ENCODE measurements at places on chromosomes 4 and X.

- DNase-seq = no peak
Observed at GRCh38 chrX:22135171-22135711, 103.1 kb downstream of the PHEX start.

GRCh38 chr4:26235500-26235899, 85.3 kb upstream of the RBPJ start:
- no peak for DNase-seq

DNA sequence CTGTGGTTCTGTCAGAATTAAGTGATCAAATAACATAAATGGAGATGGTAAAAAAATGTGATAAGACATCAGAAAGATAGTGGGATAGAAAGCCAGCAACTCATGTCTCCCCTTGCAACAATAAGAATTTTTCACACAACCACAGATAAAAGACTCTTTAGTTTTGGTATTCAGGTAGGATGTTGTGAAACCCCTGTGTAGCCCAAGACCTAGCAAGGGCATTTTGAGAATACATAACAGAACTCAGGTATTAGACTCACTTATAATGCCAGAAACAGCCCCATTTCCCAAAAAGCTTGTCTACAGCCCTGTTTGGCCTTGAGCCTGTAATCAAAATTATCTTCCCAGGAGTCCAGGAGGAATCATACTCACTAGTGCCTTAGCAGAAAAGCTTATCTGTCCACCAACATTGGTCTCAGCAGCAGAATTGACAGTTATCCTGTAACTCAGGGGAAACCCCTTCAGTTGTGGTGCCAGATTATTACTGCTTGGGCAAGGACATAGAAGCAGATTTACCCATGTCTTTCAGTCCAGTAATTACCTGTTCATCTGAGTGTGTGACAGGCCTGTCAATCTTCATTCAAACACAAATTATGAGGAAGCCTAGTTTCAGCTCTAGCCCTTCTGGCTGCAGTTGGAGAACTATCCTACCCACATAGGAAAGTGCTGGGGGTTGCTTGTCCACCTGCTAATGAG, 41.0 kb upstream of the UGT2B17 start:
- no peak for DNase-seq

GRCh38 chrX:16828124-16828908, 41.8 kb downstream of the RBBP7 start:
- DNase-seq = no peak

- no peak for DNase-seq
Observed at GRCh38 chrX:35444671-35445355, 353.3 kb upstream of the MAGEB16 start.

DNA sequence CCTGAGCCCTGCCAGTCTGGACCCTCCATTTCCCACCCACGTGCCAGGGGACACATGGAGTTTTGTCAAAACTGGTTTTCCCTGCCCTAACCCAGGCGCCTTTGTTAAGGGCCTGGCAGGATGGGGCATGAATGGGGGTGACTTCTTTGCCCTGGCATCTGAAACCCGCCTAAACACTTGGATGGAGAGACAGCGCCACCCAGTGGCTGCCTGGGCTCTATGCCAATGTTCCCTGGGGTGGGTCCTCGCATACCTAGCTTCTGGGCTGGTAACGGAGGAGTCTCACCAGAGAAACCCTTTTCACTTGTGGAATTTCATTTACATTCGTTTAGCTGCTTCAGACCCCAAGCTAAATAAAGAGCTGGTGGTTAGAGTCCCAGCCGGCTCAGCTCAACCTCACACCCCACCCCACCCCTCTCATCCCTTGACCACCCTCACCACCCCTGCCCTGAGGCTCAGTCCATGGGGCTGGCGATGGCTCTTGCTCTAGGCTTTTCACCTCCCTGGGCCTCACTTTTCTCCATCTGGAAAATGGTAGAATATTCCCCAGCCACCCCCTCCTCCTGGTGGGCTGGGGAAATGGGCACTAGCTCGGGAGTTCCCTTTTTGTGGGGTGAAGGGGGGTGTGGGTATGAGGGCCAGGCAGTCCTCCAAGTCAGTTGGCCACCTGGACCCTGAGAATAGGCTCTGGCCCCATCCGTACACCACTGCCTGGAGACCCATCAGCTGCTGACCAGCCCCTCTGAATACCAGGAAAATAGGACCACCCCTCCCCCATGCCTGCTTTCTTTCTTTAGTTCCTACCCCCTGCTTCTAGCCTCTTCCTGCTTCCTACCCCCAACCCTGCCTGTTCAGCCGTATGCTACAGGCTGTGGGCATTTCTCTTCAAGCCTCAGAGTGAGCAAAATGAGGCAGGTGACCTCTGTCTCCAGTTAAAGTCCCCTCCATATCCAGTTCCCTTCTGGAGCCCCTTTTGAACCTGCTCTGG, 57.1 kb upstream of the PJA1 start:
- peak; percentile 65 for DNase-seq

GRCh38 chrX:125757794-125758564, 408.1 kb downstream of the DCAF12L2 start:
- DNase-seq = no peak

DNA sequence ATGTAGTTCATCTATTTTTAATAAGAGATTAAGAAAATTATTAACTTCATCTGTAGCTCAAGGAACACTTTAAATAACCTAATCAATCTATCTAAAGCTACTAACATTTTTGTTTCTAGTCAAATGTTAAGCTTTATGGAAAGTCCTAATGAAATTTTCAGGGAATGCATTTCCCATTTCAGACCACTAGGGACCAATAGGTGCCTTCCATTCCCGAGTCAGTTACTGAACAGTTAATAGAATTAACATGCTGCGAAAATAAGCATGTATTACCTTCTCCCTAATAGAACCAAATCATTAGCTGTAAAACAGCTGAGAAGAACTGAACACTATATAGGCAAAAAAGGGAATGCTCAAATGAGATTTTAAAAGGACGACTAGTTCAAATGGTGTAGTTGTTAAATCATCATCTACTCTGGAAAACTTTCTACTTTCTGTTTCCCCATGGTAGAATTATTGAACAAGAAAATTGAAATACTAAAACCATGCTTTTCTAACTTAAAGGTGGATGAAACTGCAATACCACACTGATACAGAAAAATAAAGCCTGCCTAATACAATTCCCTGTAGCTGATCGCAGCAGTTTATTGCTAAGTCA, 22.5 kb downstream of the STX18 start:
- DNase-seq = no peak

GRCh38 chr4:25378437-25378743, 1.3 kb downstream of the ANAPC4 start:
- DNase-seq = no peak

DNA sequence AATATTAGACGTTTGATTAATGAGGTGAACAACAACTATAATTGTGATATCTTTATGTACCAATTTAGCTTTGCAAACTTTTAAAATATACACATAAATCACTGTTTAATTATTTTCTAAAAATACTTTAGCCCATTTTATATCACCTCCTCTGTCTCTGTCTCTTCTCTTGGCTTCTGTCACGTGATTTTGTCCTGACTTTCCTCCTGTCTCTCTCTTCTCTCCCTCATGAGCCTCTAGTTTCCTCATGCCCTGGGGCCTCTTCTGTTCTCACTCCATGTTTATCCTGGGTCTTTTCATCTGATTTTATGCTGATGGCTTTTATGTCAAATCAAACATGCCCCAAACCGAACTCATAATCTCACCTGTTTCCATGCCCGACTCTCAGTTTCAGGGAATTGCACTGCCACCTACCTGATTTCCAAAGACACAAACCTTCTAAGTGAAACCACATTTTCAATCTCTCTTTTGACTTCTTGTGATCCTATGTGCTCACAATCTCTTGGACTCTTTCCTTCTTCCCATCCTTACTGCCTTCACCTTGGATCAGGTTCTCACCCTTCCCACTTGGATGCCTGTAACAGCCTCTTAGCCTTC, 303.0 kb upstream of the GALNT7 start:
- DNase-seq = no peak

DNA sequence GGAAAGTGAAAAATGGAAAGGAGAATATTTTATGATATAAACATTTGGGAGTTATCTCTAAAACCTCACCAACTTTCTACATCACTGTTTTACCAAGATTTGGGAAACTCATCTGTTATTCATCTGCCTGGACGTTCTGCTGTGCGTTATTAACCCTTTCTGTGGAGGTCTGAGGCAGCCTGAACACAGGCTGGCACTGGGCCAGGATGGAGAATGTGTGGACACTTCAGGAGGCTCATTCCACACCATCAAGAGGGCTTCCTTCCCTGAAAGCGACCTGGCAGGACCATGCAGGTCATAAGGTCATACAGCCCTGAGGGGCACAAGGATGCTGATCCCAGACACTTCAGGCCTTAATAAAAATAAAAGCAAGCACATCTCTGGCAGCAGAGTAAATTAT, 31.2 kb upstream of the TMEM184C start:
- DNase-seq = no peak

- DNase-seq = no peak
Observed at GRCh38 chr4:184534511-184535391, 60.4 kb upstream of the IRF2 start.

- no peak for DNase-seq
Observed at GRCh38 chr4:56990109-56990905, 11.6 kb downstream of the POLR2B start.

- DNase-seq = no peak
Observed at GRCh38 chr4:86957215-86957614, 22.4 kb downstream of the AFF1 start.

GRCh38 chrX:103347682-103348397, 8.5 kb upstream of the TCEAL9 start:
- DNase-seq = no peak

DNA sequence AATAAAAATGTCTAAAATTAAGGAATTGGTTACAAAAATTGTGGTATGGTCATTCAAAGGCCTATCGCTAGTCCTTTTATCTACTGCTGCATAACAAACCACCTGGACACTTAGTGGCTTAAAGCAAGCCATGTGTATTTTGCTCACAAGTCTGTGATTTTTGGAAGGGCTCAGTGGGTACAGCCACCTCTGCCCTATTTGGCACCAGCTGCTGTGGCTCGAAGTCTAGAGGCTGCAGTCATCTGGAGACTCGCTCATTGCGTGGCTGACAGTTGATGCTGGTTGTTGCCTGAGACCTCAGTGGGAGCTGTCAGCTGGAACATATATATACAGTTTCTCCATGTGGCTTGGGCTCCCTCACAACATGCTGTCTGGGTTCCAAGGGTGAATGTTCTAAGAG, 60.8 kb upstream of the MID1 start:
- no peak for DNase-seq

GRCh38 chr4:143118663-143119062, 66.1 kb upstream of the USP38 start:
- DNase-seq = no peak

DNA sequence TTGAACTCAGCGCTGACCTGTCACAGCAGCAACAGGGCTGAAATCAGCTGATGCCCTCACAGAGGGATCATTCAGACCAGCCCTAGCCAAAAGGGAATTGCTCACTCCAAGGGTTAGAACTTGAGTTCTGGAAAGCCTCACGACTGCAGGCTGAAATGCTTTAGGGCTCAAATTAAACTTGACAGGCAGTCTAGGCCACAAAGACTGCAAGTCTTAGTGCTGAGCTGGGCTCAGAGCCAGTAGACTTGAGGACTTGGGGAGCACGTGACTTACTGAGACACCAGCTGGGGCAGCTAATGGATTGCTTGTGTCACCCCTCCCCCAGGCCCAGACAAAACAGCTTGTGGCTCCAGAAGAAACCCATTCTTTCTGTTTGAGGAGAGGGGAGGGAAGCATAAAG, 119.0 kb upstream of the SLC6A14 start:
- no peak for DNase-seq

DNA sequence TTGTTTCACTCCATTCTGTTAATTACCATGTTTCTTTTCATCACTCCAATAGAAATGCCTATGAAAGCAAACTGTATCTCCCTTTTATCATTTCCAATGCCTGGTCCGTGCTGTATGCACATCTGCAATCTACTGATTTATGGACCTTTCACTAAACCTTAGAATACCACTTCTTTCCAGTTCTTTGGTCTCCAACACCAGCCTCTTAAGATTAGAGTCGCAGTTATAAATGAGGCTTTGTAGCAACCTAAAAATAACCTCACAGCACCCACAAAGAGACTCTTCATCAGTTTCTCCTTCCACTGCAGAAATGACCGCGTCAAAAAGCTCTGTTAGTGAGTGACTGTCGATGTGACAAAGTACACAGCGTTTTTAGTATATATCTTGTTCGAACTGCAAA, 282.6 kb downstream of the ADGRA3 start:
- no peak for DNase-seq

DNA sequence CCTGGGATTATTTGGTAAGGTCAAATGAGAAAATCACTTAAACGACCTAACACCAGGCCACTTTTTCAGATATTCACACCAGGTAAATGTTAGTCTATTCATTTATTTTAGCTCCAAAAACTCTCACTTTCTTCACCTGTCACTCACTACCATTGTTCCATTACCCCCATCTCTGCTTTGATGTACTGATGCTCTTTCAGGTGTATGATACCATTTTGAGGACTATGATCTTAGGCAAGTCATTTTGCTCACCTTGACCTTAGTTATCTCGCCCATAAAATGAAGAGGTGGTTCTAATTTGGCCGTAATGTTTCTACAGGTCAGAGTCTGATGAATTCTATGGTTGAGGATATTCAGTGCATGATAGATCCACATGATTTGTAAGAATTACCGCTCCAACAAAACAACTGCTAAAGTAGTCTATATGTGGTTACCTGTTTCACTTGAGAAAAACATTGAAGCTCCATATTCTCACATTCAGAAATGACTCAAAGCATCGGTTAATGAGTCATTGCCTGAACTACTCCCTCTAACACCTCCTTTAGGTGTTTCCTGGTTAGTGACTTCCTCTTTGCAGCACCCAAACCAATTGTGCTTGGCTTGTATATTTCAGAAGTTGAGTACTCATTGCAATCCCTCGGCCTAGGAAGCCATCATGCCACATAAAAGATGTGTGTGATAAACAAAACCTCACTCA, 4.5 kb downstream of the DTHD1 start:
- no peak for DNase-seq

- DNase-seq = no peak
Observed at GRCh38 chr4:159317203-159317602, 214.3 kb downstream of the RAPGEF2 start.

DNA sequence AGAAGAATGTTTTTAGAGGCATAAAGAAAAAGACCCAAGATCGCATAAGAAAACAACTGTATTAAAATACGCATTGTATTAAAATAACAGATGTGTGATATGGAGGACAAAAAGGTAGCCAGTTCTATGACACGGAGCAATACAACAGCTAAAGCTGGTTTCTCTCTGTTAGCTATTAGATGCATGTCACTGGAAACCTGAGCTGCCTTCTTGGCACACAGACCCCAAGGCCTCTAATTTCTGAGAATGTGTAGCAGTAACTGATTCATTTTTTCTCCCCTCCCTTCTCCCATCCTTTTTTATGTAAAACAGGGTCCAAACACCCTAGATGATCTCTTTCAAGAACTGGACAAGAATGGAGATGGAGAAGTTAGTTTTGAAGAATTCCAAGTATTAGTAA, 4.1 kb downstream of the S100G start:
- DNase-seq = no peak

Measured in 8988T (cell line).